ENCODE measurements at places on chromosomes 1 and 21.

DNA sequence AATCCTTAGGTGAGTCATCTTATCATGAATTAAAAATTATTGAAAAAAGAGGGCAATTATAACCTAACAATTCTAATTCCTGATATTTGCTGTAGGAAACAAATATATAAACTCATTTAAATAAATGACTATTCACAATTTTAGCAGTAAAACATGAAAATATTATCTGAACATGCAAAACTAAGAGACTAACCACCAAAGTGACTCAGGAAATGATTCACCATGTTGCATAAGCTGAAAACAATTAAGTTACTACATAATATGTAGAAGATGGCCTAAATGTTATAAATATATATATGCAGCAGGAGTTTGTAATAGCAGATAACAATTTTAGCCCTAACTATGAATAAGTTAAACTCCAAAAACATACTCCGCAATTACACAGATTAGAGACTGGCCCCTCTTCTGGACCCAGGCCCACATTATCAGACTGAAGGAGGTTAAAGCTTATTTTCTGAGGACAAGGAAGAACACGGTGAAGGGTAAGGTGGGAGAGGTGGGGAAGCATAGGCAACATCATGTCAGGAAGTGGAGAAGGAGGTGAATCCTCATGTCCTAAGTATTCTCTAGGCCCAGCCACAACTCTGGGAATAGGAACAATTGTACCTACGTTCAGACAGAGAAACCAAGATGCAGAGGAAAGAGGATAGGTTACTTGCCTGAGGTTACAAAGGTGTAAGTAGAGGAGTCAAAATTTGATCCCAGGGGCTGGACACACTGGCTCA, 15.6 kb upstream of the AIM2 start:
- no peak for DNase-seq

GRCh38 chr1:237959838-237960237, 69.1 kb upstream of the ZP4 start:
- no peak for DNase-seq

DNA sequence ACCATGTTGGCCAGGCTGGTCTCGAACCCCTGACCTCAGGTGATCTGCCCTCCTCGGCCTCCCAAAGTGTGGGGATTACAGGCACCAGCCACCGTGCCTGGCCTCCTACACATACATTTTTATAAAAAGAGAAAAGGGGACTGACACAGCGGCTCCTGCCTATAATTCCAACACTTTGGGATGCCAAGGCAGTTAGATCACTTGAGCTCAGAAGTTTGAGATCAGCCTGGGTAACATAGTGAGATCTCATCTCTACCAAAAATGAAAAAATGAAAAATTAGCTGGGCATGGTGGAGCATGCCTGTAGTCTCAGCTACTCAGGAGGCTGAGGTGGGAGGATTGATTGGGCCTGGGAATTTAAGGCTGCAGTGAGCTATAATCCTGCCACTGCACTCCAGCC, 23.4 kb downstream of the ZNF281 start:
- DNase-seq: no peak

DNA sequence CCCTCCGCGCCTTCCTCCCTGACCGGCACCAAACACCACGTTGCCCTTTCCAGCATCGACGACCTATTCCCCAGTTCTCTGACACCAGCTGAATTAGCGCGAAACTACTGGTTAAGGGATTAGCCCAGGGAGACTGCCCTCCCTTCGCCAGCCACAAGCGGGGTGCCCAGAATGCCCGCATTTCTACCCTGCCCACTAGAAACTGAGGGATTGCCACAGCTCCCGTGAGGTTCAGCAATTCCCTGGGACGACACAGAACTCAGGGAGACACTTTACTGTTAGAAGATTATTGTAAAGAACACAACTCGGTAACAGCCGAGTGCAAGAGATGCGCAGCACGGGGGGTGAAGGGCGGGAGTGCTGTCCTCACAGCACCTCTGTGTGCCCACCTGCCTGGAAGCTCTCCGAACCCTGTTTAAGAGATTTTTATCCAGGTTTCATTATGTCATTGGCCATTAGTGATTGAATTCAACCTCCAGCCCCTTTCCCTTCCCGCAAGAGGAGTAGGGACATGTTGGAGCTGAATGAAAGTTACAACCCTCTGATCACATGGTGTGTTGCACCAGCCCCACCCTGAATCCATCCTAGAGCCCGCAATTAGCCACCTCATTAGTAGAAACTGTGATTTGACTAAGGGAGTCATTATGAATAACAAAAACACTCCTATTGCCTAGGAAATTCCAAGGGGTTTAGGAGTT, 15.8 kb upstream of the RIPPLY3 start:
- no peak for DNase-seq

GRCh38 chr21:31660591-31660990, 1.1 kb downstream of the SOD1 start:
- no peak for DNase-seq

GRCh38 chr1:51072043-51072439, 30.0 kb upstream of the C1orf185 start:
- no peak for DNase-seq

- no peak for DNase-seq
Measured at GRCh38 chr1:227136210-227136820, 182.0 kb downstream of the CDC42BPA start.

Data from MG63 (cell line).